ENCODE measurements at places on chromosomes 4 and X. TPM values are rescaled to one million over a fixed set of nuclear protein-coding genes. Genes with fewer than 3 reads are reported as not detected.

MAGEB18 gene
- not detected for total RNA-seq

EREG gene
- total RNA-seq: 1.5 TPM

CT47B1 gene
- not detected for total RNA-seq

GRCh38 chrX:15206306-15206705 lies 63.6 kb downstream of the ASB9 start:
- peak; percentile 12 for DNase-seq

DNA sequence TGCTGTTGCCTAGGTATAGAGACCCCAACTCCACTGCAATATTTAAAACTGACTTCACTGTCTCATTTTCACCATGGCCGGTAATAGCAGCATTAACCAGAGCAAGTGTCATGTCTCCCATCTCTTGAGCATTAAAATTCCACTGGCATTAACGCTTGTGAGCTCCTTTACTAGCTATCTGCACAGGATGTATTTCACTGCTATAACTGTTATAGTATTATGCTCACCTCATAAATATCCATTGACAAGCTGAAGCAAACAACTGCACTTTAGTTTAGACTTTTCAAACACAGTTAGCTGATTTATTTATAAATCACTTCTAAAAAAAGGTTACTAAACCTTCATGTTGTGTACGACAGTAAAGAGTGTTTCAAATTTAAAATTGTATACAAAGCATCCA lies 157.8 kb downstream of the ANTXR2 start:
- no peak for DNase-seq

GRCh38 chrX:15512401-15512965 lies 11.9 kb downstream of the BMX start:
- DNase-seq: no peak

GRCh38 chrX:76796311-76796710 lies 368.8 kb downstream of the MAGEE1 start:
- DNase-seq: no peak

GABRG1 gene
- total RNA-seq: not detected

UGT2B10 gene
- total RNA-seq: 0.46 TPM

DNA sequence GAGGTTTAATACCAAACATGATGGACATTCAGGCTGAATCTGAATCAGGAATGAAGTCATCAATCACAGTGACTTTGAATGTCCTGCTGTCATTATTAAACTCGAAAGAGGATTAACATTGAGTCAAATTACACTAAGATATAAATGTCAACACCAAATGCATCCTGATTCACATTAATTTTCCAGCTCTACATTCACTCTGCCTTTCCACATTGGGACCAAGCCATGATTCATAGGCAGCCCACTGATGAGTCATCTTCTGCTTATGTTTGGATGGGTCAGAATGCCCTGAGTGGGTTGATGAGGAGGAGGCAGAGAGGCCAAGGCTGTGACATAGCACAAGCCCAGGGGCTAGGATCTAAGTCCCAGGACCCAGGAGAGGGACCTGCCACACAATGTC lies 247.6 kb upstream of the RPS6KA3 start:
- DNase-seq: no peak

DNA sequence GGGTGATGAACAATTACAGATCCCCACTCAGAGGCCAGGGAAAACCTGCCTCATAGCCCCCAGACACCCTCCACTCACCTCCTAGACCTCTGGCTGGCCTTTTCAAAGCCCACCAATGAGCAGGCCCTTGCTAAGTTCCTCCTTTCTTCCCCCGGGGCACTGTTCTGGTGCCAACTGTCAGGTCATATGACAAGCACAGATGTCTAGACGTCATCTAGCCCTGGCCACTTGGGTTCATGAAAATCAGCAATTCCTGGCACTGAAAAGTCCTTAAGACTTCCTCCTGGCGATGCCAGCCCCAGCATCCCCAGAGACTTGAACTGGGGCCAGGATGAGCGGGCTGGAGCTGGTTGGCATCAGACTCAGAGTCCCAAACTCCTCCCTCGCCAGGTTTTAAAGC lies 115.6 kb upstream of the NALF2 start:
- DNase-seq: no peak

DNA sequence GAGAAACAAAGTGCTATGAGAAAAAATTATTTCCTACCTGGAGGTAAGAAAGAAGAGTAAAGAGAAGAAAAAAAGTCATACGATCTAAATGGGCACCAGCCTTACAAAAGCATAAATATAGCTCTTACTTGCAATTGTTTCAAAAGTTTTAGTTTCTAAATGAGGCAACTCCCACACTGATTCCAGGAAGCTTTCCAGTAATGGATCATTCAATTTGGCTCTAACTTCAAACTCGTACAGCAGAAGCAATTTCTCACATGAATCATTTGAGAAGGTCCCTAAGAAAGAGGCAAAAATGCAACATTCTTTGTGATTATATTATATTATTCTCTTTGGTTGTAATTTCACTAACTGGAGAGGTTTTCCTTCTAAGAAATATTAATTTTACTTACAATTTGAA lies 109.9 kb downstream of the DLG3 start:
- no peak for DNase-seq

HGFAC gene
- 0.95 TPM for total RNA-seq

- DNase-seq: no peak
Measured at GRCh38 chrX:781224-782204, 150.9 kb downstream of the SHOX start.

LPAR4 gene
- 0.29 TPM for total RNA-seq

DNA sequence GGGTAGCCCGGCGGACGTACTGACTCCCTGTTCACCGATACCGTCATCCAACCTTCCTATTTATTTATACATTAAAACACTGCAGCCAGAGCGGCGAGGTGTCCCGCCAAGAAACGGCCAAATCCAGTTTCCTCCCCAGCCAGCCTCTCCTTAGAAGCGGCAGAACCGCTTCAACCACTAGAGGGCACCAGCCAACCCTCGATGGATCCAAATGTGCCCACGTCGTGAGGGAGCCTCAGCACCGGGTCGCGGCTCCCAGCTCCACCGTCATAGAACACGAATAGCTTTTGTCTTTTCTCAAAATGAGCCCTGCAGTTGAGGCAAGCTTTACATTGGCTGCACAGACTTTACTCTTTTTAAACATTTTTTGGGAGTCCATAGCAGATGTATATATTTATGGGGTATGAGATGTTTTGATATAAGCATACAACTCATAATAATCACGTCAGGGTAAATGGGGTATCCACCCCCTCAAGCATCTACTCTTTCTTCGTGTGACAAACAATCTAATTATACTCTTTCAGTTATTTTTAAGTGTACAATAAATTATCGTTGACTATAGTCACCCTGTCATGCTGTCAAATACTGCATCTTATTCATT lies 13.0 kb upstream of the HELT start:
- peak; percentile 94 for DNase-seq

ATP1B4 gene
- not detected for total RNA-seq

DNA sequence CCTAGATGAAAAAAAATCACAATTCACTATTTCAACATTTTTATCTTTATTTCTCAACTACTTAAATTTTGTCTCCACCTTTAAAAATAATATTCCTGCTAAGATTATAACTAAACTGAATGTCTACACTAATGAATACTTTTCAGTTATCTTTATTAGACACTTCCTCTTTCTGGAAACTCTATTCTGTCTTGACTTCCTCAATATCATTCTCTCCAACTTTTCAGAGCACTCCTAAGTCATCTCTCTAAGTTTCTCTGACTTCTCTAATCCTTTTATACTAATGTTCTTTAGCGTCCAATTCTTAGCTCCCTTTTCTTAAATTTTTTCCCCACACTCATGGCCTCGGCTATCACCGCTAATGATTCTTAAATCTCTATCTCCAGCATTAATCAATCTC lies 374.2 kb downstream of the FBXO8 start:
- no peak for DNase-seq

All from mucosa of descending colon (tissue), 3 donors.